Activated CD4-positive, alpha-beta T cell treated with anti-CD3 and anti-CD28 coated beads, Interleukin-2, amount 10 ng/mL, durations not matched to agents 24 days and 14 days (primary cell): ENCODE measurements at places on chromosomes 3 and 15. TPM values are rescaled to one million over a fixed set of nuclear protein-coding genes. Genes with fewer than 3 reads are reported as not detected.

ZNF620 gene
- total RNA-seq = 4.9 and 5.6 TPM in 2 replicates

CRTAP gene
- 33.1 and 34.2 TPM in 2 replicates for total RNA-seq

GRCh38 chr15:100191161-100191560, 150.6 kb downstream of the ADAMTS17 start:
- no peaks in the 10 kb centered on the region for H3K4me1 ChIP-seq
- H3K4me3 ChIP-seq = no peak overlapping the region
- no peak overlapping the region for H3K27ac ChIP-seq
- H3K27me3 ChIP-seq = no peaks in the 10 kb centered on the region
- DNase-seq = no peak
- H3K36me3 ChIP-seq = no peaks in the 10 kb centered on the region

RAMAC gene
- 23.9 and 26.4 TPM in 2 replicates for total RNA-seq

DNA sequence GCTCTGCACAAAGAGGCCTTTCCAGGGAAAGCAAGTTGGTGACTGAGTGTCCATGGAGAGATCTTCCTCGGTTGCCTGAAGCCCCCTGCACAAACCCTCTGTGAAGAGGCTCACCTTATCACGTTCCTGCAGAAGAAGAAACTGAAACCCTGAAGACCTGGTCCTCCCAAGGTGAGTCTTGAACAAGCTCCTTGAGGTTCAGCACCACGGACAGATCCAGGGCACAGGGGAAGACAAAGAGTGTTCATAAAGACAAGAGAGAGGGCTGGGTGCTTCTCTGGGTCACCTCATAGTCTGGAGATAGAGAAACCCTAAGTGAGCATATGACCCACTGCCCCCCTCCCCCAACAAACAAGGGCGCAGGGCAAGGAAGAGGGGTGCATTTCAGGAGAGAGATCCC, 21.7 kb upstream of the TBC1D21 start:
- DNase-seq = peak; percentile 87
- peaks cover 6% of the 10 kb centered on the region for H3K27me3 ChIP-seq
- H3K36me3 ChIP-seq = no peaks in the 10 kb centered on the region

GRCh38 chr3:194205675-194206133, 69.8 kb downstream of the HES1 start:
- H3K4me1 ChIP-seq = peaks cover 29% of the 10 kb centered on the region
- H3K4me3 ChIP-seq = peak overlapping the region; percentile 43
- H3K27me3 ChIP-seq = peaks cover 16% of the 10 kb centered on the region
- H3K36me3 ChIP-seq = no peaks in the 10 kb centered on the region
- H3K27ac ChIP-seq = no peak overlapping the region
- peak; percentile 66 for DNase-seq

DNA sequence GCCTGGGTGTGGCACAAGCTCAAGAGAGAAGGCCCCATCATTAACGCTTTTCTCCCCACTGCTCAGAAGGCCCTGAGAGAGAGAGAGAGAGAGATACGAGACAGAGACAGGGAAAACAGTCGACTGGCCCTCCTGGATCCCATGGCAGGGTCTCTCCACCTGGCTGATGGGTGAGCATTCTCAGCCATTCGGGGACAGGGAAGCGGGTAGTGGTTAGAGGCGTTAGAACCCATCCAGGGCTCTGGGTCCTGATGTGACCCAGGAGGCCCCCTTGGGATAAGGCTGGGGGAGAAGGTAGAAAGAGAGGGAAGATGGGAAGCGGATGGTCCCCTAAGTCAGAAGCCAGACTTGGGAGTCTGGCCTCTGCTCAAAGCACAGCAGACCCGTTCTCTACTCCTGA, 7.9 kb downstream of the TGM5 start:
- H3K4me3 ChIP-seq = no peak overlapping the region
- H3K27ac ChIP-seq = no peak overlapping the region
- peaks cover 7% of the 10 kb centered on the region for H3K27me3 ChIP-seq
- peaks cover 2% of the 10 kb centered on the region for H3K4me1 ChIP-seq

DNA sequence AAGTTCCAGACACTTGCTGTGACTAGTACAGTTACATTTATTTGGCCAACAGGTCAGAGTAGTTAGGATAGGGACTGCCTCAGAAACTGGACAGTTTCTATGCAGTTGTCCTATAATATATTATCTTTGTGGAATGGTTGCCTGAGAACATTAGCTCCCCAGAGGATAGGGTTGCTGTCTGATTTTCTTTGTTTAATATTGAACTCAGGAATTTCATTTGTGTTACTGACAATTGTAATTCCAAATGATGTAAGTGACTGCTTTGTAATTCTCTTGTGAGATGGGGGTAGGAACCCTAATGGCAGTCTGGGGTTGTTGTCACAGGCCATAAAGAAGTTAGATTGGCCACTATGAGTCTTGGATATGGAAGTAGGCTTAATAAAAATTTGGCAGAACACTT, 2.2 kb downstream of the NXPE3 start:
- H3K27me3 ChIP-seq = no peaks in the 10 kb centered on the region
- no peak overlapping the region for H3K27ac ChIP-seq
- peak overlapping the region; percentile 29 for H3K4me3 ChIP-seq
- H3K36me3 ChIP-seq = peaks cover 31% of the 10 kb centered on the region
- peaks cover 50% of the 10 kb centered on the region for H3K4me1 ChIP-seq

CORO2B gene
- 0.09 and 0.16 TPM in 2 replicates for total RNA-seq

ISLR2 gene
- total RNA-seq = not detected in 2 replicates

SEMA3G gene
- total RNA-seq = 0.05 and 0.21 TPM in 2 replicates

DNA sequence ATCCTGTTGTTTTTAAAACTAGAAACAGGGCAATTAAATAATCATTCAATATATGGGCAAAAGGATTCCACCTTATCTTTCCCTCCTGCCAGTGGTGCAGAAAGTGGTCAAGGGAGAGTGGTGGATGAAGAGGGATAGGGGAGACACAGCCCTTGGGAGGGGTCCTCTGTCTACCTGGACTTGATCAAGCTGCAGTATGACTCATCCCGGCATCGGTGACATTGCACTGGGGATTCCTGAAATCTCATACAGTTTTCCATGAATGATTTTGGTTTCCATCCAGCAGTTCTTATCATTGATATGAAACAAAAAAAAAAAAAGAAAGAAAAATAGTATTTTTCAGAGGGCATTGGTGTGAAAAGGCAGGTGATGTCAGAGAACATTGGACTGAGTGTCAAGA, 62.9 kb downstream of the CMTM8 start:
- no peak overlapping the region for H3K4me3 ChIP-seq
- peaks cover 7% of the 10 kb centered on the region for H3K36me3 ChIP-seq
- H3K27ac ChIP-seq = peak overlapping the region; percentile 82
- no peaks in the 10 kb centered on the region for H3K27me3 ChIP-seq
- DNase-seq = no peak

CLDN18 gene
- total RNA-seq = not detected in 2 replicates

DNA sequence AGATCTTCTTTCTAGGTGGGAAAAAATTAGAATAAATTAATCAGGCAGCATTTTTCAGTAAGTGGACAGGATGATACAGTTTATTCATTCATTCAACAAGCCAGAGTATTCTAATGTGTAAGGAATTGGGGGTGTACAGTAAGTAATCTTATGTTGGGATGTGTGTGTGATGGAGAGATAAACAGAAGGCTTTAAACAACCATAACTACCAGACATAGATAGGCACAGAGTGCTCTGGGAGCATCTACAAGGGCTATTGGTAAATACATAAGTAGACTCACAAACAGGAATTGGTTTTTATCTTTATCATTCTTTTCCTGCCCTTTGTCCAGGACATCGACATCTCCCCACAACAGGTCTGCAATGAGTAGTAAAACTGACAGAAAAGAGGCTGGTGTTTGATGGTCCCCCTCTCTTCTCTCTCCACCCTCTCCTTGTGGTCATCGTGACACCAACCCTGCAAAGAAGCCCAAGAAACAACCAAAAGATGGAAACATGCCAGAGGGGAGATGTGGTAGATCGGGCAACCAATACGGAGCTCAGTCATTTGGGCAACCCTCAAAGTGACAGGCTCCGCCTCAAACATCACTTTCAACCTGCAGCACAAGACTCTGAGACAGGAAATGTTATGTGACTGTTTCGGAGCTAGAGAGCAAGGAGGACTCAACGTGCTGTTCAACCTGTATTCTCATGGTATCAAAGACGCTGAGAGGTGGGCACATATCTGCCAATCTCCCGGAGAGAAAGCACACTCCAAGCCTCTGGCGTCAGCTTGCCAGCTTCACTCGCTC, 28.7 kb upstream of the B3GNT5 start:
- peaks cover 3% of the 10 kb centered on the region for H3K36me3 ChIP-seq
- peaks cover 32% of the 10 kb centered on the region for H3K4me1 ChIP-seq
- peak; percentile 85 for DNase-seq
- peak overlapping the region; percentile 73 for H3K27ac ChIP-seq
- peak overlapping the region; percentile 74 for H3K4me3 ChIP-seq
- H3K27me3 ChIP-seq = no peaks in the 10 kb centered on the region

C2CD4A gene
- 0.05 and 0.24 TPM in 2 replicates for total RNA-seq

GRCh38 chr3:125221831-125222230, 9.3 kb upstream of the SLC12A8 start:
- H3K36me3 ChIP-seq = no peaks in the 10 kb centered on the region
- no peak overlapping the region for H3K27ac ChIP-seq
- H3K4me3 ChIP-seq = no peak overlapping the region
- no peaks in the 10 kb centered on the region for H3K27me3 ChIP-seq
